ENCODE measurements at places on chromosomes 1 and 21.

DNA sequence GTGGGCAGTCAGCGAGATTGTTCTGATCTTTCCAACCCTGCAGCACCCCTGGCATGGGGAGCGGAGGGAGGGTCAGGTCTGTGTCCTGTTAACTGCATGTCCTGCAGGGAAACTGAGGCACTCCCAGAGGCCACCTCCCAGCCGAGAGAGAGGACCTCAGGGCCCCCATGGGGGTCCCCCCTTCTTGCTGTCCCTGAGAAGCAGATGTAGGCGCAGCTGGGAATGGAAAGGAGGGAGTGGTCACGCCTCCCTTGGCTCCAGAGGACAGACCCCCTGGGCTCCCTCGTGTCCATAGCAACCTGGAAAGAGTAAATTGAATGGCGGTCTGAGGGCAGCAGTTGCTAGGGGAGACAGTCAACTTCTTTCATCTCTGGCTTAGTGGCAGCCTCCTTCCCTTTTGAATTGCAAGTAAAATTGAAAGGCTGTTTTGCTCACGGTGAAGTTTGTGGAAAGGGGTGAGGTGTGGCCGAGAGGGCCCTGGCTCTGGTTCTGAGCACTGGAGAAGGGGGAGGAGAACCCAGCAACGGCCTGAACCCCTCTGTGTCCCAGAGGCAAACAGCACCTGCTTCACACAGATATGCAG is 4.9 kb downstream of the CROCC start:
- no peak for DNase-seq

- DNase-seq: no peak
Measured at GRCh38 chr1:117147341-117147831, 25.8 kb upstream of the TRIM45 start.

- no peak for DNase-seq
Measured at GRCh38 chr1:72462186-72462905, 180.0 kb upstream of the NEGR1 start.

GRCh38 chr1:153494976-153495535 is 34.6 kb upstream of the S100A7 start:
- peak; percentile 87 for DNase-seq

DNA sequence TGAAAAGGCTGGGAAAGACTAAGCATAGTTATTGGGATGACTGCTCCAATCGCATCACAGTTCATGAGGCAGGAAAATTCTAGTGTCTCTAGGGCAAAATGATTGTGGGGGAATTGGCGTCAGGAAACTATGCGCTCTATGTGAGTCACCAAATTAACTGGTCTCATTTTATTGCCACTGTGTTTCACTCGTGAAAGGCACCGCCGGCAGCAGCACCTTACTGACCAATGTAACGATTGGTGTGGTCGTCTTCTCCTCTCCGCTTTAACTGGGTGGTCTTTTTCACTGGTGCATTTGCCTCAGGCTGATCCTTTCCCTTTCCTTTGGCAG is 83.5 kb downstream of the SPAG17 start:
- no peak for DNase-seq

GRCh38 chr1:57272150-57272549 is 151.7 kb downstream of the DAB1 start:
- no peak for DNase-seq

DNA sequence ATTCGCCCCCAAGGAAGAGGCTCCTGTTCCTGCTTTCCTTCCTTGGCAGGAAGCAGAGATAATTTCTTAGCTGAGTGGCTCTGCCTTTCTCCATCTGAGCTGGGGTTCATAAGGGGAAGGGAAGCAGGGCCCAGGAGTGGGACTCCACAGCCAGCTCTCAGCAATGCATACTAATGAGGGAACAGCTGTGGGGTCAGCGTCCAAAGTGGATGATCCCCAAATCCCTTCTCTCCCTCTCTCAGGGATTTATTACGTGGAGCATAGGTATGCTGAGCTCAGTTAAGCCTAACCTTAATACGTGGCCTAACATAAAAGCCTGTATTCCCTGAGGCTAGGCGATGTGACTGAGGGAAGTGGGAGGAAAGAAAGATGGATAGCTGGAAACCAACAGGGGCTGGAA is 87.3 kb upstream of the CTTNBP2NL start:
- DNase-seq: no peak

- no peak for DNase-seq
Measured at GRCh38 chr1:199089393-199090122, 450.7 kb downstream of the PTPRC start.

GRCh38 chr1:21704145-21704544 is 35.0 kb upstream of the RAP1GAP start:
- DNase-seq: no peak

DNA sequence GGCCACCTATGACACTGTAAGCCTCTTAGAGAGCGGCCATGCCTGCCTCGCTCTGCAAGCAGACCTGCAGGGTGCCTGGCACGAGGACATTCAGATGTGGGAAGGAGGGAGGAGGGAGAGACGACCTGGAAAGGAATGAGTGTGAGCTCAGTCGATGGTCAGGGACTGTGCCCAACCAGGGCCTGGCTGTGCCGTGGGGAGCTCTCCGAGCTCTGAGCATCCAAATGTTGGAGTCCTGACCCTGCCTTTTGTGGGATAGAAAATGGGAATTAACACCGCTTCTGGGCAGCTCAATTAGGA is 7.3 kb downstream of the CSTB start:
- no peak for DNase-seq

- no peak for DNase-seq
Measured at GRCh38 chr1:116377541-116378529, 4.8 kb downstream of the ATP1A1 start.

- DNase-seq: no peak
Measured at GRCh38 chr21:22728091-22728490, 1729.9 kb downstream of the NCAM2 start.

DNA sequence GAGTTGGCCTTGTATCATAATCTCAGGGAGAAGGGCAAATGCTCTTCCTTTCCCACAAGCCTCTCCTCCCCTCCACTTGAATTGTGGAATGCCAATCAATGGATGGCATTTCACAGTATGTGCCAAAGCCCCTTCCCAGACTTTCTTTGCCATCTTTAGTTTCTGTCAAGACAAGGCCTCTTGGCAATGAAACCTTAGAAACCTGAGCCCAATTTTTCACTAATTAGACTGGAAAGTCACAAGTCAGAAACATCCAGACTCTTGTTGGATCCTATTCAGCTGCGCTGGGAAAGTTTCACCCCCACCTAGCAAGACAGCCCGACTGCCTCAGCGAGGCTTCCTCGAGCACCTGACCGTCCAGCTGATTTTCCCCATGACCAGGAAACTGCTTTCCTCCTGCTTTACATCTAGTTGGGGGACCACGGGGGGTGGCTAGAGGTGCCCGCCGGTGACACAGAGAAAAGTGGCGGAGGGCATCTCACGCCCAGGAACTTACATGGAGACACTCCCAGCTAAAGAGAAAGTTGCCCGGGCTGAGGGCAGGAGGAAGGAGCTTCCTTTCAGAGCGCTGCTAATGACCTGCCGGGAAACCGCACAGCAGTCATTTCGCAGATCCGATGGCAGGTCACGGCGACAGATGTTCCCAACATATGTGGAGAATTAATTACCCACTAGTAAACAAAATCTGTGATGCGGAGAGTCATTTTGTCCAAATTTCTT is 302.6 kb upstream of the RRP15 start:
- no peak for DNase-seq

DNA sequence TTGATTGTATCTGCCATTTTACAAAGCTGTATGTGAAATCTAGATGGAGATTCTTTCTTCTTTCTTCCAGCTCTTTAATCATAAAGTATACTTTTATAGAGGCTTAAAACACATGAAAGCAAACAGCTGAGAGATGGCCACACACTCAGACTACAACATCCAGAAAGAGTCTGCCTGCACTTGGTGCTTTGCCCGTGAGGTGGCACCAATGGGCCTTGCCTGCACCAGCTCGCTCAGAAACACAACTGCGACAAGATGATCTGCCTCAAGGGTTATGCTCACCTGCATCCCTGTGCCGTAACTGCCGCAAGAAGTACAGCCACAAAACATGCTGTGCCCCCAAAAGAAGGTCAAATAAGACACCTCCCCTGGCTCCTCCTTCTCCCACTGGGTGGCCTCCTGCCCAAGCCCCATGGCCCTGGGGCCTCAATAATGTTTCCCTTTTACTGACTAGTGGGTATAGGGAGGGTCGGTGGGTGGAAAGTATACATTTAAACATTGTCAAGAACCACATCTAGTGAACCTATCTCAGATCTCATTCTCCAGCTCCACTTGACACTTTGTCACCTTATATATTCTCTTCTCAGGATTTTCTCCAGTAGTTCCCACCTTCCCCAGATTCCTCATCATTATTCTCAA is 66.7 kb upstream of the ANGPTL3 start:
- DNase-seq: no peak

DNA sequence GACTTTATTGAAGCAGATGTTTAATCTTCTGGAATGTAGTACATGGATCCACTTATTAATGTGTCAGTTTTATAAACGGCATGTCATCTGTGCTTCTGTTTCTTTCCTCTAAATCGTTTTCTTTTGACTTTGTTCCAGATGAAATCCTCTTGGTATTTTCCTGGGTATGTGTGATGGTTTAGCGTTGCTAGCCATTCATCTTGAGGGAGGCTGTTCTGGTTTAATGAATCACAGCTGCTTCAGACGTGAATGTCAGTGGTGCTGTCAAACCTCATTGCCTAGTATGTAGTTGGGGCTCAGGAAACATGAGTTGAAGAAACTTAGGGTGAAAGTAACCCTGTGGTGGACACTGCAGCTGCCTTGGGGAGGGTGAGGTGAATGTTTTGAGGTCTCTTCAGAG is 33.2 kb downstream of the KCNK1 start:
- no peak for DNase-seq

GRCh38 chr1:247561711-247562110 is 12.8 kb downstream of the GCSAML start:
- DNase-seq: no peak

- no peak for DNase-seq
Measured at GRCh38 chr21:39126486-39126806, 56.8 kb downstream of the PSMG1 start.

DNA sequence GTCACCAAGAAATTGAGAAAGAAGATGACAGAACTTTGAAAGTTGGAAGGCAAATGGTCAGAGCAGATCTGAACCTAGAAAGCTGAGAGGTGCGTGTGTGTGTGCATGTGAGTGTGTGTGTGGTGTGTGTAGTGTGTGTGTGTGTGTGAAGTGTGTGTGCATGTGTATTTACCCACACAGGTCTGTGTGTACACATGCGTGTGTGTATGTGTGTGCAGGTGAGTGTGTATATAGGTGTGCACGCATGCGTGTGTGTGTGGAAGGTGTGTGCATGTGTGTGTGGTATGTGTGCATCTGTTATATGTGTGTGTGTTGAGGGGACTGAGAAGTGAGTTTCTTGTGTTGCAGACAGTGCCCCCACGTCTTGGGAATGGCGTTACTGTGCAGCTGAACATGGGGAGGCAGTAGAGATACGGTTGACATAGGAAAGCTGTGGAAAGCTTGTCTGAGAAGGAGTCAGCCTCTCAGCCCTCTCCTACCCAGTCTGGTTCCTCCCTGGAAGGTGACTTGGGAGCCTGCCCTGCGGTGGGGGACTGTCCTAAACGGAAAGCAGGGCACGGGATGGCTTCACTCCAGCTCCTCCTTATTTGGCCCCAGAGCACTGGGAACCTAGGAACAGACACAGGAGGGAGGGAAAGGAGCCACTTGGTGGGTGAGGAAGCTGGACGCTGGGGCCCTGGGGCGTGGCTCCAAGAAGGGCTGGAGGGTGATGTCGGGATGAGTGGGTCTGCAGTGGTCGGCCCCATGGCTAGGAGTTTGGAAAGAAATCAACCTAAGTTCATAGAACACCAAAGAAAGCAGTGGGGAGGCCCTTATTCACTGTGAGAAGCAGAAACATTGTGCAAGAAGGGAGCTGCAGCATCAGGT is 97.2 kb downstream of the PCBP3 start:
- DNase-seq: no peak

- DNase-seq: no peak
Measured at GRCh38 chr1:9721606-9722377, 70.3 kb downstream of the PIK3CD start.

- no peak for DNase-seq
Measured at GRCh38 chr21:38833117-38833516, 27.4 kb downstream of the ETS2 start.

DNA sequence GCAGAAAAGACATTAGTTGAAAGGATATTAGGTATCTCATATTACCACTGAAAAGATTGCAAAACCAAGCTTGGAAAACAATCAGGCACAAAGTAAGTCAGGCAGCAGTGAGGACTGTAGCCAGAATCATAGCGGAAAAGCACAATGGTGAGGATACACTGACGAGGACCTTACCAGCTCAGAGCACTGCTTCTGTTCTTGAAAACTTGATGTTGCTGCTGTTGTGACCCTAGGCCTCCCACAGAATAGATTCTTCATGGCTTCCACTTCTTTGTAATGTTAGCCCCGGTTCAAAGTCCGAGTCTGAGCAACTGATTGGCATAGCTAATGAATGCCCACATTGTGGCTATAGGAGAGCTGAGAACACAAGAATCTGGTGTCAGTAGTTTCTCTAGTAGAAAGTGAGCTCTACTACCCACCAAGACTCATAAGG is 45.2 kb upstream of the LRRC8C start:
- no peak for DNase-seq

DNA sequence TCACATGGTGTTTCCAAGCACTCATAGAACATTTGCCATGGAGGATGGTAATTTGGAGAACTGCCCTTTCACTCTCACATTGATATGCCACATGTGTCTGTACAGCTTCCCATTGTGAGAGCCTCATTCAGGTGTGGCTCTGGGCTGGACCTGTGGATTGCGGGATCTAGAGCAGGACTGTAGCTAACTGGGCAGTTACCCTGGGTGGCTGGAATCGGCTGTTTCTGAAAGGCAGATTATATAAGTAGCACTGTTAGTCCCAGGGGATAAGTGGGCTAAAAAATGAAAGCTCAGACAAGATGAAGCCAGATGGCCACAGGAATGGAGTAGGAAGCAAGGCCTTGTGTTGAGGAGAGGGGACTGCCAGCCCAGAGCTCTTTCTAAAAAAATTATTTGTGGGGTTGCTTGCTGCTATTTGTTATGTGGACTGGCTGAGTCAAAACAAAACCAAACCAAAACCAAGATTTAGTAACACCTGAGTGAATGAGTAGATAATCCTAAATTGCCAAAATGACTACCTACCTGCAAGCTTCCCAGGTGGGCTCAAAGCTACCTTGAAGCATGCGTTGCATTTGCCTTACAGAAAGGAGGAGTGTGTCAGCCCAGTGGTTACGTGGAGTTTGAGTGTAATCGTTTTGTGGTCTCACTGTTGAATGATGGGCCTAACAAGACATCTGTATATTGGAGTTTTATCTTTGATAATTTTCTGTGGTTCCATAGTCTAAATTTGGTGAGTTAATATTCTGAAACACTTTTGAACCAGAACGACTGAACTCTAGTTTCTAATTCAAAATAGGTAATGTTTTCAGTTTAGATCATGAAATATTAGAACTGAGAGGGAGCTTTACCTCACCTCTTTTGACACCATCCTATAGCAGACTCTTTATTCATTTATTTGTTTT is 58.0 kb downstream of the SDCCAG8 start:
- no peak for DNase-seq

DNA sequence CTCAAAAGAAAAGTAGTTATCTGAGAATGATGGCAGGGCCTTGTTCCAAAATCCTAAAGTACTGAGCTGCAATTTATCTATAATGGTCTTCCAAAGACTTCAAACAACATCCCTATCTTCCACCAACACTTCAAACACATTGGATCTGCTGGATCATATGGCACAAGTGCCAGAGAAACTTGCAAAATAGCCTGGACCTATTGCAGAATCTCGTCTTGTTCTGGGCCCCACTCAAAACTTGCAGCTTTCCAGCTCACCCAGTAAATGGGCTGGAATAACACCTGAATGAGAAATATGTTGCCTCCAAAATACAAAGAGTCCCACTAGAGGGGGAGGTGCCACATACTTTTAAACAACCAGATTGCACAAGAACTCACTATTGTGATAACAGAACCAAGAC is 44.0 kb upstream of the PKN2 start:
- no peak for DNase-seq

- no peak for DNase-seq
Measured at GRCh38 chr1:160354388-160354985, 11.3 kb downstream of the NCSTN start.
